ENCODE measurements at places on chromosomes 6 and 20.
A peak's percentile ranks its signal among the peaks of the same experiment; 100 is the strongest.

DNA sequence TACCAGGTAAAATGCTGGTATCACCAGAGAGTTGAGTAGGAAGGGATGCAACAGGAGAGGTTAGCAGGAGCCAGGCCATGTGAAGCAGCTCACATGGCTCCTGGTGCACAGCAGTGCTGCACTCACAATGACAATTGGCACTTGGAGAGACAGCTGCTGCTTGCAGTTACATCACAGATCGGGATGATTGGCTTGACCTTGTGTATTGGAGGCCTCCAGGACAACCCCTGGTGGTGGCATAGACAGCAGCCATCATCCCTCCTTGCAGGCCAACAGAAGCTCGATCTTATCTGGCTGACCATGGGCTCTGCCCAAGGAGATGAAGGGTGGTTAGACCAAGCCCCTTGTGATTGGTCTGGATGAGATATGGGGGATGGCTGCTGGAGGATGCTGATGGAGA lies 73.0 kb downstream of the EYA2 start:
- peak; percentile 71 for DNase-seq

- DNase-seq, result no peak
Observed at GRCh38 chr6:125173341-125174095, 19.9 kb downstream of the TPD52L1 start.

GRCh38 chr6:141675957-141676356 lies 456.8 kb upstream of the GJE1 start:
- DNase-seq, result peak; percentile 39

GRCh38 chr6:13488896-13489237 lies 1.5 kb upstream of the GFOD1 start:
- no peak for DNase-seq

- DNase-seq, result no peak
Observed at GRCh38 chr6:14476793-14477531, 359.4 kb downstream of the CD83 start.

GRCh38 chr6:138307816-138308730 lies 69.6 kb upstream of the SMIM28 start:
- no peak for DNase-seq

GRCh38 chr20:9323622-9324021 lies 190.8 kb upstream of the LAMP5 start:
- DNase-seq, result no peak

DNA sequence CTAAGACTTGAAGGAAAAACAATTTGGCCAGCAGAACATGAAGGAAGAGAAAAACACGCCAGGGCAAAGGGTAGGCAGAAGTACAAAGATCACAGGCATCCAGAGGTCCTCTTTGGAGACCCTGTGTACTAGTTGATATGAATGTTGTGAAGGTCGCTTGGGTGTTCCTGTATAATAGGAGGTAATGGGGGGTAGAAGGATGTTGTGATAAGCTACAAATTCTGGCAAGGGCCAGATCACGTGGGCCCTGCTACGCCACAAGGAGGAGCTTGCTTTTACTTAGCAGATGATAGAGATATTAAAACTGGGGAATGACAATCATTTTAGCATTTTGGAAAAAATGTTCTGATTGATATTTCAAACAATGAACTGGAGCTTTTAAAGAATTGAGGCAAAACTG lies 878 bp upstream of the HLA-DMA start:
- no peak for DNase-seq

- DNase-seq, result no peak
Observed at GRCh38 chr6:113847447-113847846, 9.7 kb upstream of the MARCKS start.

DNA sequence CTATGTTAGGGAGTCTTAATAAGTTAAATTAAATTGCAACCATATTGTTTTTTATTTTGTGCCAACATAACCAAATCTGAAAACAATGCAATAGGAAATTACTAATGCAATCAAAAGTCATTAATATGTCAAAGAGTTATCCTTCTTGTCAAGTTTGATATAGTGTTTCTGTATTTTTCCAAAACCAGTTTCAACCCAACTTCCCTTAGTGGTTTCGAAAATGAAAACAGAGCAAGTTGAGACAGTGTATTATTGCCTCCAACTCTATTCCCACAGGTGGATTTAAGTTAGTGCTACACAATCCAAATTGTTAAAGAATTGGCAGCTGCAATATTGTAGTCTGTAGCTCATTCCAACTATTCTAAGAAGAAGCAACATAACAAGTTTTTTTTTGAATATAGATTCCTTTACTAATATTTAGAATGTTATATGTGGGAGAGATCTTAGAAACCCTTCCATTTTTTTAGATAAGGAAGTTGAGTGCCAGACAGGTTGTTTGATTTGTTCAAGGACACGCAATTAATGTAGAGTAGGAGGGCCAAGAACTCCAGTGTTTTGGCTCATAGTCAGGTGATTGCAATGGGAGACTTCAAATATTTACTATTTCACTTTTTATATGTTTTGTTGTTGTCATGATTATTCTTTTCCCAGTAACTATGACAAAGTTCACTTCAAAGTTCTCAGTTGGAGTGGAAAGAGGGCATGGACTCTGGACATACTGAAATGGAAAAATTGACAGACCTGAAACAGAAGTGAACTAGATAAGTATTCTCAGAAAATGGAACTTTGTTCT lies 282.4 kb upstream of the HSF2 start:
- no peak for DNase-seq

DNA sequence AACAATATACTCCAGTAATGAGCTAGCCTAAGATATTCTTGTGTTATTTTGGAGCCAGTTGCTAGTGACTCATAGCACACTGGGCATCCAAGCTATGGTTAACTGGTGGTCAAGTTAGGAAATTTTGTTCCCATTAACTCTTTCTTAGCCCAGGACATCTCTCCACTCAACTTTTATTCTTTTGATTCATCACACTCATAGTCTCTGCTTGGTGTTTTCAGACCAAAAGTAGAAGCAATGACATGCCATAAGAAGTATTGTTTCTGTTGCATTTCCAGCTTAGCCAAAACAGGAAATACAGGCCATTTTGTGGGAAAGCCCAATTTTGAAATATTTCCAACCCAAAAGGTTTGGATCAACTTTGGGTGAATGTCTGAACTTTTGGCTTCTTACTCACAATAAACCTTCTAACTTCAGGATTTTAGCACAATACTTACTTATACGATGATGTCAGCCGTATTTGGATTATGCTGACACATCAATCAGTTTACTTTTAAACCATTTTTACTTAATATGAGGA lies 31.6 kb upstream of the CCN2 start:
- DNase-seq, result no peak

- DNase-seq, result no peak
Observed at GRCh38 chr6:79257381-79258205, 23.1 kb upstream of the HMGN3 start.

- no peak for DNase-seq
Observed at GRCh38 chr20:40462566-40462965, 226.5 kb downstream of the MAFB start.

- DNase-seq, result no peak
Observed at GRCh38 chr6:116369964-116370759, 585 bp upstream of the DSE start.

DNA sequence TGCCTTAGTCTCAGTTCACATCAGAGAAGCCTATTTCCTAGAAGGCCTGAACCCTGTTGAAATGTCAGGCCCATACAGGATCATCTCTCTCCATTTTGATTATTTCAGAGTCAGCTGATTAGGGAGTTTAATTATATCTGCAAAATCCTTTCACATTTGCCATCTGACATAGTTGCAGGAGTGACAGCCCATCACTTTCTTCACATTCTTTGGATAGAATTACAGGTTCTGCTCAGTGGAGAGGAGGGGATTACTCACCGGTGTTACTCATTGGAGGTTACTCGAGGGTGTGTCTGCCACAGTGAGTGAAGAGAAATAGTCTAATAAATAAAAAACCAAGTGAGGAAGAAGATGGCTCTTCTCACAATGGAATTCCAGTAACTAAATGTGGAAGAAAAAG lies 216.8 kb downstream of the TMEM242 start:
- DNase-seq, result no peak

- no peak for DNase-seq
Observed at GRCh38 chr6:32405656-32406055, 1.3 kb downstream of the BTNL2 start.

DNA sequence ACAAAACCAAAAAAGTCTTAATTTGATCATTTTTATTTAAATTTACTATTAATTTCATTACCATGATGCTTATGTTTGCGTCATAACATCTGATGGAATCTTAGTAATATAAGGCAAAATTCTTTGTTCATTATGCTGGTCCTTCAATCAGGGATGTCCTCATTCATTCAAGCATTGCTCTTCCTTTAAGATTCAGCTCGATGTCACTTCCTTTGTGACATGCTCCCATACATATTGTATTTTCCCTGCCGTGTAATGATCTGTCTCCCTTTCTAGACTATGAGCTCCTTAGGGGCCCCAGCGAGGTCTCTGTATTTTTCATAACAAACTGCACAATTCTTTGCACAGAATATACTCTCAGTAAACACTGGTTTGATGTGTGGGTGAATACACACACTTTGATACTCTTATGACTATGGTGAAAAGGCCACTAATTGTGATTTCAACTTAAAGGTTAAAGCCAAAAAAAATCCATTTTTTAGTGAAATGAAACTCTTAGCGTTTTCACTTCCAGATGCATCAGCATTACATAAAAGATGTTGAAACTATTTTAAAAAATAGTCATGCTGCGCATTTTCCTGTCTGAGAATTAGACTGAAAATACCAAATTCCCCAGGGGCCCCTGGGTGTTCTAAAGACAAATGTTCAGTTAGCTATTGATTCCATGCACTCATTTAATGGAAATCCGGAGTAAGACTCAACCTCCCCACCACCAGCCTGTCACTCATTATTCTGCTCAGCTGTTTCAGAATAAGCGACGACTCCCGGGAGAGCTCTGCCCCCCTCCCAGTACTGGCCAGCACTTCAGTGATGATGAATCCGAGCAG lies 169.7 kb downstream of the ATXN1 start:
- DNase-seq, result no peak

DNA sequence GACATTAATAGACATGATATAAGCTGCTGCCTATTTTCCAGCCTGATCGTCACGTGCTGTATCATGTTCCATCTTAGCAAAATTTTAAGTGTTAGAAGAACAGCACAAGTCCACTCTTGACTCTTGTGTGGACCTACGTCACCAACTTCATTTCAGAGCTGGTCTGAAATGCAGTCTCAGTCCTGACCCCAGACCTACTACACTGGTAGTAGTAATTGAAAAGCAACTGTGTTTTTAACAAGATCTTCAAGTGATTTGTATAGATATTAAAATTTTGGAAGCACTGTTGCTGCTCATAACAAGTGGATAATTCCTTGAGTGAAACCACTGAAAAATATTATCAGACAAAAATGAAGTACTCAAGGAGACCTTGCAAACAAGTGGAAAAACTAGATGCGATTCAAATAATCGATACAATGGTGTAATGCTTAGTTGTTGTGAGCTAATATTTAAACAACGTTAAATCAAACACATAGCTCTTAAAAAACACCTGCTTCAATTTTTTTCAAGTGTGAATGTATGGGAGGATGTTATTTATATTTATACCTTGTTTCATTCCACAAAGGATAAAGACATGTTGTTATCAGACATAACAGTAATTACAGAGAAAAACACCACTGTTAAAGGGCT lies 110.9 kb upstream of the JAG1 start:
- peak; percentile 89 for DNase-seq

DNA sequence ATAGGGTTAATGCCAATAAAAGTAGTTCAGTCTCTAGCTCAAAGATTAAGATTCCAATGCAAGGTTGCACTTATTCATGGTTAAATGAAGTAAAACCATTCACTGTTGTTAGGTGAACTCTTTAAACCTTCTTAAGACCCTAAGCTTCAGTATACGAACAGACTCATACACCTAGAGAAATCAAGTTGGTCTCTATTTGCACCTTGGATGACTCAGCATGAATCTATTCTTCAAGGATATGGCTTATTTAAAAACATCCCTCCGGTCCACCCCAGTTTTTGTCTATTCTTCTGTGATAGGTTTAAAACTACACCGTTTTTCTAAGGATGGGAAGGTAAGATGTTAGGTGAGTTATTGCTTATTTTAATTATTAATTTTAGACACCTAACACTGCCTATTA lies 932 bp upstream of the TAAR9 start:
- DNase-seq, result no peak

DNA sequence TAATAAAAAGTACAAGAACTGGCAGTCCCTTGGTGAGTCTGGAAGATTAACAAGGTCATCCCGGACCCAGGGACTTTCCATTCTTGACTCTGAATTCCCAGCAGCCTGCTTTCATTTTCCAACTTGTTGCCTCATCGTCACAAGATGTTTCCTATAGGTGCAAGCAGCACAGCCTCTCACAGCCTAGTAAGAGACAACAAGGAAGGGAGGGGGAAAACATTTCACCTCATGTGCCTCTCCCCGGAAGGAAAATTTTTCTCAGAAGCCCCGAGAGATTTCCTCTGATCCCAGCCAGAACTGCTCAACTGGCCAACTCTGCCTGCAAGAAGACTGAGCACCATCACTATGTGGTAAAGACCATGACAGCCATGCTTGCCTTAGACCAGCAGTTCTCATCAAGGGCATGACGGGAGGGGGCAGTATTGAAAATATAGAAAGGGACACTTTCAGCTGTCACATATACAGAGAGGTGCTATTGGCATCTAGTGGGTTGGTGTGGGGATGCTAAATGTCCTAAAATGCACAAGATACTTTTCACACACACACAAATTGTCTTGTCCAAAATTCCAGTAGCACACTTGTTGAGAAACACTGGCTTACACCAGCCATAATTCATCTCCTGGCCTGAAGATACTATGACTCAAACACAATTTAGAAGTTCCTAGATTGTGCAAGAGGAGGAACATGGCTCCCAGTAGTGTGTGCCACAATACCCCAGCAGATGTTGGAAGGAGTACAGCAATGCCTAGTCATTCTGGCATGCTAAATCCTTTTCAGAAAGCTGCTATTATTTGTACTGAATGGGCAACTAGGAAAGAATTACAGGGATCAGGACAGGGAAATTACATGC lies 10.8 kb upstream of the WTAP start:
- DNase-seq, result no peak

DNA sequence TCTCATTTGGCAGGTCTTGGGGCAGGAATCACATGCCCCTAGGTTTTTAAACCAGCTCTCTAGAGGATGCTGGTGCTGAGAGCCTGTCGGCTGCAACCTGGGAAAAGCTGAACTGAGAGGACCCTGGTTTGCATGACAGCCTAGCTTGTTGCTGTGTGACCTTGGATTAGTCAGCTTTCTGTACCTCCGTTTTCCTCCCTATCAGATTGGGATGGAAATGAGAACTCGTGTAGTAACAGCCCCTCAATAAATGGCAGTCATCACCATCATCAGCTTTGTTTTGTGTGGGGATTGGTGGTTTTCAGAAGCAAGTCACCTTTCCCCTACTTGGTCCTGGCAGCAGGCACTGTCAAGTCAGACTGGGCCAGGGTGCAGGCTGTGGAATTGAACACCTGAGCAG lies 75.2 kb upstream of the MYL9 start:
- DNase-seq, result no peak

DNA sequence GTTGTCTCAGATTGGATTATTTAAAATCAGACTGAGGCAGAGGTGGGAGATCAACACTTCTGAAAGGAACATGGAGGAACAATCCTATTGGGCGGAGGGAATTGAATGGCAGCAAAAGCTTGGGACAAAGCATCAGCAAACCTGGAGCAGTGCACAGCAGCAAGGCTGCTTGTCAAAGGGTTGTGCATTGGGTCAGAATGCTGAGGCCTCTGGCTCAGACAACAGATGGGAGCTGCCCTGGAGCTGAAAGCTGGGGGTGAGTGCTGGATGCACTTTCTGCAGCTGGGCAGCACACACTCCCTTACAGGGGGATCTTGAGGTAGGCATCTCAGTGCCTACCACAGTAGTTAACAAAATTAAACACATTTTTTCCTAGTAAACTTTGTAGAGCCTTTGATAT lies 634.4 kb upstream of the MMS22L start:
- DNase-seq, result no peak

- no peak for DNase-seq
Observed at GRCh38 chr6:41332241-41332640, 3.2 kb upstream of the NCR2 start.

All from NCI-H146 (cell line).